ENCODE measurements at places on chromosomes 12 and 14. TPM values are rescaled to one million over a fixed set of nuclear protein-coding genes. Genes with fewer than 3 reads are reported as not detected.
A peak's percentile ranks its signal among the peaks of the same experiment; 100 is the strongest.

RNFT2 gene
- 6.8 TPM for total RNA-seq

ARG2 gene
- 0.78 TPM for total RNA-seq

- peak; percentile 54 for DNase-seq
Measured at GRCh38 chr14:96741151-96741977, 55.8 kb upstream of the VRK1 start.

GRCh38 chr12:85626001-85626783 is 210.0 kb downstream of the RASSF9 start:
- no peak for DNase-seq

- no peak for DNase-seq
Measured at GRCh38 chr14:63394841-63395240, 76.1 kb upstream of the GPHB5 start.

DNA sequence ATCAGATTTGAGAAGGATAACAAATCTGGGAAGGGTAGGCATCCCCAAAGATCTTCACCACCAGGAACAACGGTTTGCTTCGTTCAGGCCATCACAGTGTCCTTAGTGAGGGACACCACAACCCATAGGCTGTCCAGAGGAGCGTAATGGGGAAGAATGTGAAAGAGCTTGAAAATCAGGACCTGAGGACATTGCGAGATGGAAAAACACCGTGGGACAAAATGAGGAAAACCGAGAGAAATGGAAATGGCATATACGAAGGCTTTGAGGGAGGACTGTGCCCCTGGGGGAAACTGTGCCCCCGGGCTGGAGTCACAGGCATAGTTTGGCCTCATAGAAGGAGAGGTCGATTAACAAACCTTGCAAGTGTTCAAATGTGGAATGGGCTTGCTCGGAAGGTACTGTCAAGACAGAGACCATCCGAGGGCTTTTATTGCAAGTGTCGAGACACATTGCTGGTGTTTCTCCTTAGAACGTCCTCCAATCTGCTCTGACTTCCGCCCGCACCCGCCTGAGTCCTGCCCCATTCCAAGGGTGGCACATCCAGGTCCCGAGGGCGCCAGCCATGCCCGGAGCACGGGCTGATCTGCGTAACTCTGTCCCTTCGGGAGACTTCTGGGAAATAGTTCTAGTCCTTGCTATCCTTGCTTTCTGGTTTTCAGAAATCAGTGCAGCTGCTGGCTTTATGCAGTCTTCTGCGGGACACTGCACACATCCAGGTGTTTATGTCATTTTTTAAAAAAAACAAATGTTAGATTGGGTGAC is 885 bp upstream of the PALS1 start:
- DNase-seq, result no peak
